Dermis blood vessel endothelial cell (primary cell): ENCODE measurements at places on chromosomes 2 and 18. TPM values are rescaled to one million over a fixed set of nuclear protein-coding genes. Genes with fewer than 3 reads are reported as not detected.

The DSC2 gene
- 0.17 and 0.19 TPM in 2 replicates for total RNA-seq

The STK39 gene
- 2.4 and 2.7 TPM in 2 replicates for total RNA-seq

The SLC16A14 gene
- total RNA-seq: under 0.01 and 0.09 TPM in 2 replicates

The RNU2-63P gene
- total RNA-seq: not detected in 2 replicates

The VIL1 gene
- total RNA-seq: not detected in 2 replicates
